ENCODE measurements at places on chromosomes 2 and 18. TPM values are rescaled to one million over a fixed set of nuclear protein-coding genes. Genes with fewer than 3 reads are reported as not detected.

Gene DSG3
- total RNA-seq, result 0.20 TPM

Gene MEP1B
- 11.3 TPM for total RNA-seq

Gene PRLH
- not detected for total RNA-seq

- no peak for DNase-seq
Measured at GRCh38 chr2:216478151-216478550, 20.5 kb upstream of the RPL37A start.

Gene BCL11A
- 28.9 TPM for total RNA-seq

Gene IL36A
- not detected for total RNA-seq

Gene MC2R
- total RNA-seq, result not detected

Gene CFAP210
- total RNA-seq, result not detected

- DNase-seq, result peak; percentile 87
Measured at GRCh38 chr2:38603402-38604290, 918 bp upstream of the HNRNPLL start.

Gene NEURL3
- 0.58 TPM for total RNA-seq

DNA sequence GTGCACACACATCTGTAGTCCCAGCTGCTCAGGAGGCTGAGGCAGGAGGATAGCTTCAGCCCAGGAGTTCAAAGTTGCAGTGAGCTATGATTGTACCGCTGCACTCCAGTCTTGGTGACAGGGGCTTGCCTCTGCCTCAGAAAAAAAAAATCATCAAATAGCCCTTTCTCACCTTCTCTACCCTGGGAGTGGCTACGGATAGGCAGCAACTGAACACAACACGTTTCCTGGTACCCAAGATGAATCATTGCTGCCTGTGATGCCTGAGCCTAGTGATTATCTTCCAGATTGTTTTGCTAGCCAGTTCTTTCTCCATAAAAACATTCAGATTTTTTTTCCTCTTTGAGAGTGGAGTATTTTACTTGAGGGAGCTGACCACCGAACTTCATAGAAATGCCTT, 13.5 kb downstream of the INPP4A start:
- no peak for DNase-seq

Measured in left colon (tissue), 2 donors.